Left ventricle myocardium superior (tissue), 1 donor: ENCODE measurements at places on chromosomes 4 and X.

GRCh38 chrX:1598021-1598875 lies 6.8 kb downstream of the AKAP17A start:
- no peak for DNase-seq

- DNase-seq, result no peak
These were observed 23.8 kb upstream of the SEPSECS start for GRCh38 chr4:25184056-25184455.

DNA sequence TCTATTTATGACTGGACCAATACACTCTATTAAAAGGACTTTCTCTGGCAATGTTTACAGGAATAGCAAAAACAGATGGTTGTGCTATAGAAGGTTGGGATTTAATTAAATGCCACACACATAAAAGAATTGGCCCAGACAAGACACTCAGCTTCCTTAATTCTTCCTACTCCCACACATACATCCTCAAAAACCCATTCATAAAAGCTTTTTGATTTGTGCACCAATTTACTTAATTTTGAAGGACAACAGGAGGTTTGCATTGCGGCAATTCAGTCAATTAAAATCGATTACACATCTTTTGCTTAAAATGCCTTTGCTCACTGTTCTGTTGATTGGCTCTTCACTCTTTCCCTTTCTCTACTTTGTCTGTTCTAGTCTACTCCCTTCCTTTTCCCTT lies 317.1 kb downstream of the CBLL2 start:
- DNase-seq, result no peak

- peak; percentile 56 for DNase-seq
These were observed 442 bp downstream of the NDUFB11 start for GRCh38 chrX:47143894-47144625.

- DNase-seq, result no peak
These were observed 93.7 kb upstream of the DHRSX start for GRCh38 chrX:2594491-2594890.

GRCh38 chrX:140433582-140433981 lies 71.3 kb downstream of the SOX3 start:
- no peak for DNase-seq

DNA sequence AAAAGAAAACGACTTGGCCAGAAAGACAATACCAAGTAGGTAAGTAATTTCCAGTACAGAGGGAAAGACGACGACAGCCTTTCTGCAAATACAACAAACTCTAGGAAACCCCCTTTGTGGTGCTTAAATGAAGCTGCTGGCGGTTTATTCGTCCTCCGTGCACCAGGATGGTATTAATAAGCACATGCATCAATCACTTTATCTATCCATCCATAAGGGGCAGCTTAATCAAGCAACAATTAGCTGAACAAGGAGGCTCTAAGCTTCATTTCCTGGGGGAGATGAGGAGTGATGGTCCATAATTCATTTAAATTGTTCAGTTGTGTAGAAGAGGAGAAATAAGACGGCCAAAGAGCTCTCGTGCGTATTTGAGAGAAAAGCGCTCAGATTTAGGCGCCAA lies 26.2 kb downstream of the IRF2 start:
- no peak for DNase-seq

GRCh38 chrX:78747489-78747888 lies at the start of gene LPAR4:
TSS of gene LPAR4 (plus strand) at chrX:78747720. CDS start at chrX:78754870, 7,150 bp downstream.
- peak; percentile 17 for DNase-seq
